ENCODE measurements at places on chromosomes 7 and 10.

- no peak for DNase-seq
Measured at GRCh38 chr10:132209130-132209529, 22.4 kb downstream of the DPYSL4 start.

GRCh38 chr7:30232391-30232790 lies 52.0 kb upstream of the ZNRF2 start:
- no peak for DNase-seq

DNA sequence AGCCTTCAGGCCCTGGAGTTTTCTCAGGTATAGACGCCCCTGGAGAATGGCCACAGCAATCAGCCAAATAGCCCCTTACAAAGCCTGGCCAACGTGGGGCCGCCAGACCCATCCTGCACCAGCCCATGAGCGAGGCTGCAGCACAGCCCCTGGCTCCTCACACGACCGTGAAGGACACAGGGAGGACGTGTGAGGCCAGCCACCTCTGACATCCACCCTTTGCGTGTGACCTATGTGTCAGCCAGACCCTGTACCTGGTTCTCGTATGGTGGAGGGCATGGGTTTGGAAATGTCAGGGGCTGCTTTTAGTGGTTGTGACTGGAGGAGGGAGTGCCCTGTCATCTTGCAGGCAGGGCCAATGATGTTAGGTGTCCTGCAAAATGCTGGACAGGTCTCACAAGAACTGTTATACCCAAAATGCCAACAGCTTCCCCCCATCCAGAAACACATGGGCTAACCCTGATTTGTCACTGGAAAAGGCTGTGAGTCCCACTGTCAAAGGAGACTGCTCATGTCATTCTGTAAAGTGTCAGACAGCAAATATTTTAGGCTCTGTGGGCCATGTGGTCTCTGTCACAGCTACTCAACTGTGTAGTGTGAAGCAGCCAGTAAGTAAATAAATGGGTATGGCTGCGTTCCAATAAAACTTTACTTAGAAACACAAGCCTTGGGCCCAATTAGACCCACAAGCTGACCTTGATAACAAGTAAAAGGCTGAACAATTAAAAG lies 30.0 kb downstream of the NOD1 start:
- no peak for DNase-seq

DNA sequence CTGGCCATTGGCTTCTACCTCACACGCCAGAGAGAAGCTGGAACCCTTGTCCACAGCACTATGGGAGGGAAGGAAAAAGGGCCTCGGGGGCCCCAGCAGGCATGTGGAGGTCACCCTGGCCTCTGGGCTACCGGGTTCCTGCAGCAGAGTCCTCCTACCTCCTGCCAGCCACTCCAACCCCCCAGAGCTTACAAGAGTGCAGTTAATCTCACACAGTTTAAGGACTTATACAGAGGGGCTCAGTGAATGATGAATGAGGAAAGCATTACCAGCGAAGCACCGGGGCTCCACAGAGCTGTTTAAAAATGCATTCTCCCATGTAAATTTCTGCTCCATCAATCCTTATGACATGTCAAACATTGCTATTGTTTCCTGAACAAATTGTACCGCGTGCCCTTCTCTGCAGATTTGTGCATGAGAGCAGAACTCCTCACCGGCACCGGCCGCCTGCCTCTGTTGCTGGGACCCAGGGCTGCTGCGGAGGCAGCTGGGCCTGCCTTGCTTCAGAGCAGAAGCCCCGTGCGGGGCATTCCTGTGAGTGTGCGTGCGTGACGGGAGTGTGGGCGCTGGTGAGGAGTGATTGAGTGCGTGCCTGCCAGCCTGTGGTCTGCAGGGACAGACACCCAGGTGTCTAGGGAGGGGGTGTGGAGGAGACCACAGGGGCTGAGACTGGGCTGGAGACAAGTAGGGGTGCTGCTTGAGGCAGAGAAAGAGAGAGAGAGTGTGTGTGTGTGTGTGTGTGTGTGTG lies 52.8 kb downstream of the C10orf105 start:
- no peak for DNase-seq

DNA sequence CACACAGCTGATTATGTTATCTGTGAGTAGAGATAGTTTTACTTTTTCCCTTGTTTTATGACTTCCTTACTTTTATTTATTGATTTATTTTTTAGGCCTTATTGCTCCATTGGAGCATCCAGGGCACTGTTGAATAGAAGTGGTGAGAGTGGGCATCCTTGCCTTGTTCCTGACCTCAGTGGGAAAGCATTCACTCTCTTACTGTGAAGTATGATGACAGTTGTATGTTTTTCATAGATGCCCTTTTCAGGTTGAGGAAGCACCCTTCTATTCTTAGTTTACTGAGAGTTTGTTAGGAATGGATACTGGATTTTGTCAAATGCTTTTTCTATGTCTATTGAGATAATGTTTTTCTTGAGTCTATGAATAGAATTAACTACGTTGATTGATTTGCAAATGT lies 88.6 kb downstream of the XRCC2 start:
- DNase-seq: no peak

DNA sequence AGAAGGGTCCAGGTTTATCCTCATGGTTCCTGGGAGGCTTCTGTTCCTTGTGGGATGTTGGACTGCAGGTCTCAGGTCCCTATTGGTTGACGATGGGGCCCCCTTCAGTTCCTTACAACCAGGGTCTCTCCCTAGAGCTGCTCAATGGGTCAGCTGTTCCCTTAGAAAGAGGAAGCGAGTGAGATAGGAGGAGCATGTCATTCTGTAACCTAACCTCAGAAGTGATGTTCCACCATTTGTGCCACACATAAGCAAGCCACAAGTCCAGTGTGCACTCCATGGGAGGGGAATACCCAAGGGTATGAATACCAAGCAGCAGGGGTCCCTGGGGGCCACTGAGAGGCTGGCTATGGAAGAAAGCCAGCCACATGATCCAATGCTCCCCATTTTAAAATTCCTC lies 192.7 kb downstream of the GATA3 start:
- no peak for DNase-seq

DNA sequence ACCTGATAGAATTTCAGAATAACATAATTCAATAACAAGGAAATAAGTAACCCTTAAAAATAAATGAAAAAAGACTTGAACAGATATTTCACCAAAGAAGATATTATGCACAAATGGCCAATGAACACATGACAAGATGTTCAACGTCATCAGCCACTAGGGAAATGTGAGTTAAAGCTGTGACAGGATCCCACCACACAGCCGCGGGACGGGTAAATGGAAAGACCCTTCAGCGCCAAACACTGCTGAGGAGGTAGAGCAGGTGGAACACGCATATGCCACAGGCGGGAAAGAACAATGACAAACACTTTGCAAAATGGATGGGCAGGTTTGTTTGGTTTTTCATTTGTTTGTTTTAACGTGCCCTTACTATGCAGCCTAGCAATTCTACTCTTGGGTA lies 86.1 kb upstream of the RNF32 start:
- DNase-seq: no peak

DNA sequence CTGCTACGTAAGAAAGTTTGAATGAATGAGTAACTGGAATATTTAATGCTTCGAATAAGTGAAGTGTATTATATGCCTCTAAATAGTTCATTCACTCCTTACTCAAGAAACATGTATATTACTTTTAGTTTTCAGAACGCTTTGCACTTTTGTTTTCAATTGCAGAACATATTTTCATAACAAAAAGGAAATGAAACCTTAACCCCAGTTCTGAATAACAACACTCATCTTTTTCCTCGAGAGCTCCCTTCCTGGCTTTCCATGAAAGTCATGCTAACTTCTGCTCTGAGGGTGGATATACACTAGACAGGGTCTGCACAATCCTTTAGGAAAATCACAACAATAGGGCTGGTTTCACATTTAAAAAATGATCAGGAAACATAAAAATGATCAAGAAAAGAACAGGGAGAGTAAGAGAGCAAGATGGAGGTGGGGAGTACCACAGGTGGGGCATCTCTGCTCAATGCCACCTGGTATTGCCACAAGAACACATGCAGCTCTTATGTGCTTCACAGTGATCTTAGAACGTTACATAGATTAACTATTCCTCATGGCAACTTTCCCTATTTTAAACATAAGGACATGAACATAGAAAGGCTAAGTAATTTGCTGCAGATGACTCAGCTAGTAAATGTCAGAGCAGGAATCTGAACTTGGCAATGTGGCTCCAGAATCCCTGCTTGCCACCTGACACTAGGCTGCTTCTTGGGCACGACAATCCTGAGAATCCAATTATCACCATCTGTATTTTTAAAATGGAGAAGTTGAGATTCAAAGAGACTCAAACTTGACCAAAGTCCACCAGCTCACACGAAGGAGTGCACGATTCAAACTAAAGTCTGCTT lies 219.5 kb upstream of the AOAH start:
- no peak for DNase-seq

- no peak for DNase-seq
Measured at GRCh38 chr7:5584821-5585220, 161.2 kb upstream of the TNRC18 start.

DNA sequence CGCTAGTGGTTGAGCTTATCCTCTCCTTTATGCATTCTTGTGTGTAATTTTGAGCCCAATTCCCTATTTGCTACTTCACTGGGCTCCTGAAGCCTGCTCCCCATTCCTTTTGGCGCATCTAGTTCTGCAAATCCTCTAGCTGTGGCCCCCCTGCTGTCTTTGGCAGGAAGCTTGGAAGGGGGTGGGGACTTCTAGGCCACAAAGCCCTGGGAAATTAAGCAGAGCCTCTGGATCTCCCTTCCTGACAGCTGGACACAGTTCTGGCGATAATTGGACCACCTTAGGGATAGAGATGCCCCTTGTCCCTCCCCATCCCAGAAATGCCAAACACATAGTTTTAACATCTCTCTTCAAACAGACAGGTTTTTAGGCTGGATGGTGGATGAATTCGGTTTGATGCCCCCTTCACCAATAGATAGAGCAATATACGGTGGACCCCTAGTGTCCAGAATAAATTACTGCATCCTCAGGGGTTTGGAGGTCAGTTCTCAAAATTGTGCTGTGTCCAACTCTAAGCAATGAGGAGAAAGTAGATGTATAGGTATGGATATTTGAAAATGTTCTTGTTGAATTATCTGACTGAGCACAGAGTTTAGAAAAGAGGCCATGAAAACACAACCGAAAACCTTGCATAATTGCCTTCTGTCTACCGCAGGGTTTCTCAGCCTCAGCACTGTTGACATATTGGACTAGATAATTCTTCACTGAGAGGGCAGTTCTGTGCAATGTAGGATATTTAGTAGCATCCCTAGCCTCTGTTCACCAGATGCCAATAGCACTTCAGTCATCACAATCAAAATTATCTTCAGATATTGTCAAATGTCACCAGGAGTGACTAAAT lies 75.5 kb downstream of the PAPSS2 start:
- DNase-seq: no peak

GRCh38 chr7:107233174-107233573 lies 64.4 kb downstream of the HBP1 start:
- DNase-seq: no peak

GRCh38 chr7:131607291-131608115 lies 51.1 kb upstream of the PODXL start:
- DNase-seq: no peak

- DNase-seq: no peak
Measured at GRCh38 chr7:152399344-152399743, 36.5 kb downstream of the KMT2C start.

GRCh38 chr10:114916653-114917052 lies 21.3 kb upstream of the TRUB1 start:
- no peak for DNase-seq

DNA sequence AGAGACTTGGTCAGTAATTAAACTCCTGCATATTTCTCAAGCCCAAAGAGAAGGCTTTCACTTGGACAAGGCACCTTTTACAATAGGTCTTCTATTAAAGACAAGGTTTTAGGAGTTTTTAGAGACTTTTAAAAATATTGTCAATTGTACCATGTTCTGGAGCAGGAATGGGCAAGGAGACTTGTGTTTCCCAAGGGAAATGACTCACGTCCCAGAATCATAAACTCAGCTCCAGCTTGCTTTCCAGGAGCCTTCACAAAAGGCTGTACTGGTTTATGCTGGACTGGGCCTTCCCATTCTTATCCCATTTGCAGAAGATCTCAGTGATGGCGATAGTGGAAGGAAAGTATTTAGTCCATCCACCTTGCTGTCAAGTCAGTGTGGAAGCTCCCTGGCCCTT lies 7.8 kb upstream of the GLI3 start:
- DNase-seq: no peak

- no peak for DNase-seq
Measured at GRCh38 chr10:117617659-117618058, 75.1 kb downstream of the EMX2 start.

DNA sequence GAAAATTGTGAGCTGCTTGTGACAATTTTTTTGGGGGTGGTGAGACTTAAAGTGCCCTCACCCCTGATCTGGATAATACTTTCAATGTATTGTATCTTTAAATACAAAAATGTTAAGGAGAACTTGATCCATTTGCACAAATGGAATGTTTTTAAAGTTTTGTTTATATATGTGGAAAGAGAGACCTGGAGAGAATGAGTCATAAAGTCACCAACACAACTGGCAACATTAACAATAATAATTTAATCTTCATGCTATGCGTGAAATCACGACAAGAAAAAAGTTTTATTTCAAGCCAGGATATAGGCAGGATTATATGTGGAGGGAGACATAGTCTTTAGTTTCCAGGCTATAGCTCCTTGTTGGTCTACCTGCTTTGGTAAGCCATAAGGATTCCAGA lies 537.5 kb downstream of the GPAM start:
- DNase-seq: no peak

DNA sequence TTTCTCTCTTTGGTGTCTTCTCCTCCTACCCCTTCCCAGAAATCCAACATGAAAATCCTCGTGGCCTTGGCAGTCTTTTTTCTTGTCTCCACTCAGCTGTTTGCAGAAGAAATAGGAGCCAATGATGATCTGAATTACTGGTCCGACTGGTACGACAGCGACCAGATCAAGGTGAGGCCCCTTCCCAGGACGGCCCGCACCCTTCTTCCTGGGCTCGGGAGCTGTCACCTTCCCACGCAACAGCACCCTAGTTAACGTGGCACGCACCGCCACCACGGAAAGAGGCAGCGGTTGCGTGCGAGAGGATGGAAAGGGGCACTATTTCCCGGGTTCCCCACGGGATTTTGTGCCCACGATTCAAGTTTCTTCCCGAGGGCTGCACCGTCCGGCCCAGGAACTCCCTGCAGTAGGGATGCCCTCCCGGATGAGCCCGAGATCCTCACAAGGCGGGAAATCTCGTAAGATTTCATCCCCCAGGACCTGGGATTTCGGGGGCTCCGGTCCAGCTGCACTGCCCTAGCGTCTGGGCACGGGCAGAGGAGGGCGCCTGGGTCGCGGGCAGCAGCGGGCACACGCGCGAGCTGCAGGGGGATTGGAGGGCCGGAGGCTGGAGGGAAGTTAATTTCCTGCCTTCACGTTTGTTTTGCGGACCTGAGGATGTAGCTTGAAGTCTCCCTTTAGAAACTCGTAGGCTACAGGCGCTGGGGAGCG lies 834 bp downstream of the TAC1 start:
- no peak for DNase-seq

GRCh38 chr7:77907281-77907680 lies 108.7 kb downstream of the PHTF2 start:
- no peak for DNase-seq

GRCh38 chr7:156100086-156100485 lies 287.8 kb upstream of the SHH start:
- no peak for DNase-seq

DNA sequence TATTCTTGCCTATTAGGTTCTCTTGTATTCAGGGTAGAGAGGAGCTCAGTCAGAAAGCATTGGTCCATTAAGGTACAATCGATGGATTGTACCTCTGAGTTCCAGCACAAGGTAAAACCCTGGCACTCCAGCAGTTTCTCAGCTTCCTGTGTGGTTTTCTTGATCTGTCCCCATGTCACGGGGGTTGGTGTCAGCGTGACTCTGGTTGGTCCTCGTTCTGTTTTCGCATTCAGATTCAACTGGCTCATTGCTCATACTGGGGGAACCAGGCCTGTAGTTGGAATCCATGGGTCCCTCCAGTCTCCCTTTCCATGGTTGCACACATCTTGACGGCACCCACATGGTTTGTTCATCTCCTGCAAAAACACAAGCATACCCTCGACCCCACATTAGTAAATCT lies 32.7 kb upstream of the RASGEF1A start:
- DNase-seq: no peak
